Activated CD4-positive, alpha-beta T cell treated with anti-CD3 and anti-CD28 coated beads, Interleukin-2, Interleukin-4, amounts not matched to agents 100 ng/mL and 50 ng/mL, durations not matched to agents 16 hours and 8 hours (primary cell): ENCODE measurements at places on chromosomes 11 and 22.

- DNase-seq, result no peak
These were observed 75.6 kb downstream of the BLID start for GRCh38 chr11:122040464-122040863.

GRCh38 chr11:68854273-68854958 is 12.7 kb upstream of the CPT1A start:
- no peak for DNase-seq

GRCh38 chr11:72672597-72673238 is 1.5 kb downstream of the PDE2A start:
- no peak for DNase-seq

- DNase-seq, result no peak
These were observed 613 bp upstream of the GSC2 start for GRCh38 chr22:19150482-19151328.

GRCh38 chr11:48124880-48125279 is 91.7 kb upstream of the OR4B1 start:
- no peak for DNase-seq

DNA sequence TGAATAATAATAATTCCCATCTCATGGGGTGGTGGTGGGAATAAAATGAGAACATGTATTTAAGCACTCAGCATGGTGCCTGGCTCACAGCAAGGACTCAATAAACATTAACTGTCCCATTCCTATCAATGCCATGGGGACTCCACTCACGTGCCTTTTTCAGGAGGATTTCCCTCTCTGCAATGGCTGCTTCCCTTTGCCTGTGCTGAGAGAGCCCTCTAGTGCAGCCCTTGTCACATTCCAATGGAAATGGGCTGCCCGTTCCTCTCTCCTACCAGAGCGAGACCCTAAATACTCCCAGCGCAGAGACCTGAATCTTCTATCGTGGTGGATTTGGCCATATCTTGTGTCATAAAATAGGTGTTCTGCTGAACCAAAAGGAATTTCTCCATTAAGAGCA is 621.5 kb upstream of the B3GAT1 start:
- no peak for DNase-seq

GRCh38 chr22:35410663-35411034 is 10.7 kb downstream of the MCM5 start:
- DNase-seq, result no peak

GRCh38 chr22:30675436-30675835 is 7.8 kb upstream of the DUSP18 start:
- DNase-seq, result no peak

- peak; percentile 54 for DNase-seq
These were observed 678 bp upstream of the RANGAP1 start for GRCh38 chr22:41286639-41287091.

GRCh38 chr11:36155770-36156160 is 133.5 kb downstream of the COMMD9 start:
- no peak for DNase-seq

- no peak for DNase-seq
These were observed 7.7 kb upstream of the SLC1A2 start for GRCh38 chr11:35427071-35427470.

DNA sequence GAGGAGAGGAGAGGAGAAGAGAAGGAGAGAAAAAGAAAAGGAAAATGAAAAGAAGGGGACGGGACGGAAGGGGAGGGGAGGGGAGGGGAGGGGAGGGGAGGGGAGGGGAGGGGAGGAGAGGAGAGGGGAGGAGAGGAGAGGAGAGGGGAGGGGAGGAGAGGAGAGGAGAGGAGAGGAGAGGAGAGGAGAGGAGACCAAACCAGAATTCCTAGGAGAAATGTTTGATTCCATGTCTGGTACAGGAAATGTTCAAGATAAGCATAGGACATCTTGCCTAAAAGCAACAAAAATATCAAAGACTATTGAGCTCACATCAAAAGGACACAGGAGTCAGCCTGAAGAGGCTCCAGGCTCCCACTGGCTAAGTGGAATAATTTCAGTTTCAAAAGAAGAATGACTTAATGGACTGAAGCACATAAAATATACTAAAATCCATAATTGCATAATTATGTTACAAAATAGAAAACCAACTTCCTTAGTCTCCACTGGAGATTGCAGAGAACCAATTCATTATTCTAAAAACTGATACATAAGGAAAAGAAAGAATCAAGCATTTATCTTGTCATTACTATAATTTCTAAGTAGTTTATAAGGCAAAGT is 101.1 kb upstream of the APOA1 start:
- no peak for DNase-seq

- DNase-seq, result no peak
These were observed 25.9 kb downstream of the MOV10L1 start for GRCh38 chr22:50115693-50116092.

- no peak for DNase-seq
These were observed 15.2 kb downstream of the SMC1B start for GRCh38 chr22:45398214-45398613.

GRCh38 chr11:45616802-45617549 is 48.4 kb downstream of the CHST1 start:
- no peak for DNase-seq

DNA sequence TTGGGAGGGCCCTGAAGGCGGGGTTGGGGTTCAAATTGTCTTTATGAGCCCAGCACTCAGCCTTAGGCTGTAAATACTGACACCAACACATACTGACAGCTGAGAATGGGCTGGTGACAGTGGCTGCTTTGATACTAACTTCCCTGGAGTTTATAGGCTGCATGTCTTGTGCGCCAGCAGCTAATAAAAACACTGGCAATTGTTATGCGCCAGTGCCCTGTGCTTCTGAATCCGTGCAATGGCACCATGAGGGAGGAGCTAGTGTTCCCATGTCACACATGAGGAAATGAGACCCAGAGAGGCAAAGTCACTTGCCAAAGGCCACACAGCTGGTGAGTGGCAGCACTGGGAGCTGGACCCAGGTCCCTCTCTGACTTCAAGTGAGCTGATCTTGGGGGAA is 23.8 kb downstream of the SHISAL1 start:
- no peak for DNase-seq

GRCh38 chr22:37742376-37743171 is 45.7 kb downstream of the TRIOBP start:
- DNase-seq, result no peak

- DNase-seq, result peak; percentile 19
These were observed 26.9 kb downstream of the SUSD2 start for GRCh38 chr22:24208012-24208749.
